Erythroblast (primary cell): ENCODE measurements at places on chromosomes 4 and X.

DNA sequence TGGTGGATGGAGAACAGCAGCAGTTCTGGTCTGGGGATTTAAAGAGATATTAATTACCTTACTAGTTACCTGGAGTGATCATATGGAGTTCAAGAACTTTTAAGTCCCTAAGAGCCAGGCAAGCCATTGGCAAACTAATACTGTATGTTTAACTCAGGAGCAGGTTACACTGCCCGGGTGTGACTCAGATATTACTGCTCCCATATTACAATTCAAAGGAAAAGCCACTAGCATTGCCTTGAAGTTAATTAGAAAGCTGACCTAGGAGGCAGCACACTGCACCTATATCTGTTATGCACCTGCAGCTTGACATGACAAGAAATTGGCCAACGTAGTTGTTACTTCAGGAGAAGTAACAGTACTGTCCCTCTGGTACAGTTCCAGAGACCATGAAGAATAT, 47.2 kb downstream of the GRK4 start:
- DNase-seq, result no peak

DNA sequence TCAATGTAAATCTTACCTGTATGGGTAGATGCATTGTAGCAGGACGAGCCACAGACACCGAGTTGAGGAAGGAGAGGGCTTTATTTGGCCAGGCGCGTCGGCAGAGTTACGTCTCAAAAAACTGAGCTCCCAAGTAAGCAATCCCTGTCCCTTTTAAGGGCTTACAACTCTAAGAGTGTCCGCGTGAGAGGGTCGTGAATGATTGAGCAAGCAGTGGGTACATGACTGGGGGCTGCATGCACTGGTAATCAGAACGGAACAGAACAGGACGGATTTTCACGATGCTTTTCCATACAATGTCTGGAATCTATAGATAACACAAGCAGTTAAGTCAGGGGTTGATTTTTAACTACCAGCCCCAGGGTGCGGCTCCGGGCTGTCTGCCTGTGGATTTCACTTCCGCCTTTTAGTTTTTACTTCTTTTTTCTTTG, 524.9 kb upstream of the HTR2C start:
- peak; percentile 86 for DNase-seq

DNA sequence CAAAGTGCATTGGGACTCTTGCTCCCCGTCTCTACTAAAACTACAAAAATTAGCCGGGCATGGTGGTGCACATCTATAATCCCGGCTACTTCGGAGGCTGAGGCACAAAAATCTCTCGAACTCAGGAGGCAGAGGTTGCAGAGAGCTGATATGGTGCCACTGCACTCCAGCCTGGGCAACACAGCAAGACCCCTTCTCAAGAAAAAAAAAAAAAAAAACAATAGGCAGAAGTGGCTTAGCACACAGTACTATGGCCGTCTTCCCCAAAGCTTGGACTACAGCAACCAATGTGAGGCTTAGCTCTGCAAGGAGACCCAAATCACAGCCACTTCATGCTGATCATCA, 162.8 kb upstream of the PRDX4 start:
- DNase-seq, result no peak

- DNase-seq, result no peak
Measured at GRCh38 chr4:98470831-98471230, 187.6 kb downstream of the TSPAN5 start.
